ENCODE measurements at places on chromosomes 4 and X.

- DNase-seq: no peak
Observed at GRCh38 chr4:152106781-152107321, 346.0 kb upstream of the GATB start.

DNA sequence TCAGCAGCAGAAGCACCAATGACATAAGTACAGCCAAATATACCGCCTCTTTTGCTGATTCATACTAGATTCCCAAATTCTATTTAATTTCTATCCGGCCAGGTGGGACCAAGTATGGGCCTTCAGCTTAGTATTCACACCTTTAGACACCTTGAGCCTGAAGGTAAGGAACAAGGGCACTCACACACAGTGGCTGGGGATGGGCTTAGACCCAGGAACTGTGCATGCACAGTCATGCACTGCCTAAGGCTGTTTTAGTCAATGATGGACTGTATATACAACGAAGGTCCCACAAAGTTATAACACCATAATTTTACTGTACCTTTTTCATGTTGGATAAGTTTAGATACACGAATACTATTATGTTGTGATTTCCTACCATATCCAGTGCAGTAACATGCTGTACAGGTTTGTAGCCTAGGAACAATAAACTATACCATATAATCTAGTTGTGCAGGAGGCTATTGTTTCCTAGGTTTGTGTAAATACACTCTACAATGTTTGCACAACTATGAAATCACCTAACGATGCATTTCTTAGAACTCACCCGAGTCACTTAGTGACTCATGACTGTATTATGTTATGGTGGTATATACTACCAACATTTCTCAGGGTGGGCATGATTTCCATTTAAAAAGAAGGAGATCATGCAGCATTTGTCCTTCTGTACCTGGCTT lies 9.7 kb upstream of the CLNK start:
- no peak for DNase-seq

- no peak for DNase-seq
Observed at GRCh38 chr4:24611575-24611974, 27.2 kb upstream of the DHX15 start.

DNA sequence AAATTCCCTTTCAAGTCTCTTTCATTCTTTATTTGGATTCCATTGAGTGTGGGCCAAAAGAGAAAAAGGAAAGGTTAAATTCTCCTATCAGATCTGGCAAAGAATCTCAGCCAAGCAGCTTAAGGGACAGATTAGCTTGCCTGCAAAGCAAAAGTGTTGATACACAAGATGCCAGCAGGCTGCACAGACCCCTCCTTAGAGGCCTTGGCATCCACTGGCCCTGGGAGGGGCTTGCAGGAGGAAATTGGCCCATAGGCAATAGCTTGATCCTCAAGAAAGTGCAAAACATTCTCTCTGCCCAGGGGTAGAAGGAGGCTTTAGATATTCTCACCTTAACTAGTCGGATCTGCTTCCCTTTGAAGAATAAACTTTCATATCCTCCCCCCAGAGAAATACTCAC lies 300.4 kb upstream of the CPEB2 start:
- DNase-seq: no peak

- no peak for DNase-seq
Observed at GRCh38 chrX:9467751-9468150, 2.9 kb downstream of the TBL1X start.

GRCh38 chr4:107404591-107405300 lies 315.3 kb downstream of the PAPSS1 start:
- DNase-seq: no peak

DNA sequence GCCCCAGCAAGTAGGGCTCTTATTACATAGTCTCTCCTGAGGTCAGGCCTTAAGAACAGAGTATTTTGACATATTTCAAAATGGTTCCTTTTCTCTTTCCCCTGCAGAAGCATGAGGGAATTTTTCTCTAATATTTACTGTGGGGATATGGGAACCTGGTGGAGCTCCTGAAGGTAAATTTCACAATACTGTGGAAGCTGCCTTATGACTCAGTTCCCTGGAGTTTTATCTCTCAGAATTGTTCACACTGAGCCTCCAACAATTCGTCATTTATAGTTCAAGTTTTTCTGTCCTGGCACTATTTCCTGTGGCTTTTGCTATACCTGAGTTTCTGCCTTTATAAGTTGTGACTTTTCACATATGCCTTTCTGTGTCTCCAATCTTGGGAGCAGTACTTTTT lies 607.2 kb upstream of the NDST4 start:
- no peak for DNase-seq

DNA sequence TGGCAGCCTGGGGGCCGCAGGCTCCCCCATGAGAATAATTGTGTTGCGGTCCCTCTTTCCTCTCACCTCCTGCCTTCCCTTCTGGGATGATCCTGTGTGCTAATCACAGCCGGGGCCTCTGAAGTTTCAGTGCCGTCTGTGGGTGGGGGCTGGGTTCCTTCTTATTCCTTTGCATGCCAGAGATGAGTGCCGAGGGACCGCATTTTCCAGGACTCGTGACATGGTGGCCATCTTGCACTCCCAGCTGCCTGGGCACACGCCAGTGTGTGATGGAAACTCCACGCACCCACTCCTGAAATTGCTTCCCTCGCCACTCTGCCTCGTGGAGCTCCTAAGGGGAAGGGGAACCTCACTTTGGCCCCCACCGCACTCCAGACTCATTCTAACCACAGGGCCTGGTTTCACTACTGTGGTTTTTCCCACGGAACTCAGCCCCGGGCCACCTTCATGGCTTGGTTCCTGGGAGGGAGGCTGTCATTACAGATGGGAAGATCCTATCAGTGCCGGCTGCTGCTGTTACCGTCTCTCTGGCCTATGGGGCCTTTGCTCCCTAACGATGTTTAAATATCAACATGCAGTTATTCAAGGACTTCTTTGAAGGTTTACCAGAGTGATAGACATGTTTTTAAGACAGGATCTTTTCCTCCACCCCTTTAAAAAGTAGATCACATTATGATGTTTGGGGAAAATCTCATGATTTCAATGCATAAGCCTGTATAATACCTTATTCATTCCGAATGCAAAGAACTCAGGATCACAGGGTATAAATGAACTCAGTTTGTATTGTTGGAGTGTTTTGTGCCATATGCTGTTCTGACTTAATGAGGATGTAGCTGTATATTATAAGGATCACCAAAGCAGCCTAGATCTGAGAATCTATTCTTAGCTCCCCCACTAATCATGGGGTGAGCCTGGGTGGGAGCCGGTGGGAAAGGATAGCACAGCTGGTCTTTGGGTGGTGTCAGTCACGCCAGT lies 89.6 kb downstream of the SORCS2 start:
- no peak for DNase-seq

DNA sequence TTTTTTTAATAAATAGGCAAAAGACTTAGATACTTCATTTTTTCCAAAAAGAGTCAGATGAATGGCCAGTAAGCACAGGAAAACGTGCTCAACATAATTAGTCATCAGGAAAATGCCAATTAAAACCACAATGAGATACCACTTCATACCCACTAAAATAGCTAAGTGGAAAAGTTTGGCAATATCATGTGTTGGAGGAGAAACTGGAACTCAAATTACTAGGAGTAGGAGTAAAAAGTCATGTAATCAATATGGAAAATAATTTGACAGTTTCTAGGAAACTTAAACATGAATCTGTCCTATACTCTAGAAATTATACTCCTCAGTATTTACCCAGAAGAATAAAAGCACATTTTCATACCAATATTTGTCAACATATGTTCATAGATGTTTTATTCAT lies 449.8 kb downstream of the INPP4B start:
- DNase-seq: no peak

DNA sequence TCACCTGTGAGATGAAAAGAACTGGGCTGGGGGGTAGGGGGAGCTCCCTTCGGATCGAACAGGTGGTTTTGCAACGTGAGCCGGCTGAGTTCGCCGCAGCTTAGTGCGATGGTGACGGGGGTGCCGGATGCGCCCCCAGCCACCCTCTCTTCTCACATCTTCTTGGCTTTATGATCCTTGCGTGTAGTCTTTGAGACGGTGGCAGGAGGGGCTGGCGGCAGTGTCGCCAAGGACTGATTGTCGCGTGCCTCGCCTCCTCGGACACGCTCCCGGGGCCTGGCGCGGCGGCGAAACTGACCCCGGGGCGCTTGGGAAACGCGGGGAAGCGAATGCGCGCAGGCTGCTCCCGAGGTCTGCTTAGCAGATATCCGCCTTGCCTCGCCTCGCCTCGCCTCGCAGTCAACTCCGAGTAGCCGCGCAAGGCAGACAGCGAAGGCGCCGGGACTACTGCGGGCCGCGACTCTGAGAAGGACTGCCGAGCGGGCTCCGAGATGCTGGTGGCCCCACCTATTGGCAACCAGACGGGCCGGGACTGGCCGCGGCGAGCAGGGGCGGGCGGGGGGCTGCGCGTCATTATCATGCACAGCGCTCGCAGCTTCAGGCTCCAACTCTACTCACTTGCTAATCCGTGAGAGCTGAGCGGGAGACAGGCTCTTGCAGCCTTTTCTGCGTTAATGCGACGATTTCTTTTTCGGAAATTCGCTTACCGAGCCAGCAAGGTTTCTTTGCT lies 1.5 kb downstream of the GRID2 start:
- no peak for DNase-seq

DNA sequence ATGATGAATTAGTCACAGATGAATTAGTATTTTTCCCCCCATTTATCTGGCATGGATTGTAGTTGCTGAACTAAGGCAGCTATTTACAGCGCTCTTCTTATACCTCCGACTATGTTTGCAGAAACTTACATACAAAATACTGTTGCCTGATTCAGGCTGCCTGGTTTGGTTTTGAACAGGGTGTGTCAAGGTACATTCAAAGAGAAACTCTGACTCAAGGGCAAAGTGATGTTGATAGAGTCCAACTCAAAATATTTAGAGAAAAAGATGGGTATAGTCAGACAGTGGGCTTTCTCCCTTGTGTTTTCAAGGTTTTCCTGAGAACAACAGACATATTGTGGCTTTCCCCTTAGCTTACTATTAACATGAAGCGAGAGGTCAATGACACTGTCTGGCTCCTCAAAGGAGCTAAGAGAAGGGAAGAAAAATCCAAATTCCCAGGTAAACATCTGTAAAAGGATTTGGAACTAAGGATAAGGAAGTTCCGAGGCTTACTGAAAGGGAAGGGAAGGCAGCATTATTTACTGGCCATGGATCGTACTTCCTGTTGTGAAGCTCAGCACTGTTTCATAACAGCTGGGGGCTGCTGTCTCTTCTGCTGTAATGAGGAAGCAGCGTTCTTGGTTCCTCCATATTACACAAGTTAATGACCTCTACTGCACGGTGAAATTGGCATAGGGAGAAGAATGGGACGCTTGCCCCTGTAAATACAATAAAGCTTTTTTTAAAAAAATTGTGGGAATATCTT lies 30.9 kb downstream of the FAM9C start:
- DNase-seq: no peak

GRCh38 chr4:170671171-170671570 lies 581.4 kb upstream of the AADAT start:
- no peak for DNase-seq

- no peak for DNase-seq
Observed at GRCh38 chr4:738781-739280, 33.2 kb downstream of the PCGF3 start.

- no peak for DNase-seq
Observed at GRCh38 chrX:13700380-13700779, 11.5 kb downstream of the RAB9A start.

DNA sequence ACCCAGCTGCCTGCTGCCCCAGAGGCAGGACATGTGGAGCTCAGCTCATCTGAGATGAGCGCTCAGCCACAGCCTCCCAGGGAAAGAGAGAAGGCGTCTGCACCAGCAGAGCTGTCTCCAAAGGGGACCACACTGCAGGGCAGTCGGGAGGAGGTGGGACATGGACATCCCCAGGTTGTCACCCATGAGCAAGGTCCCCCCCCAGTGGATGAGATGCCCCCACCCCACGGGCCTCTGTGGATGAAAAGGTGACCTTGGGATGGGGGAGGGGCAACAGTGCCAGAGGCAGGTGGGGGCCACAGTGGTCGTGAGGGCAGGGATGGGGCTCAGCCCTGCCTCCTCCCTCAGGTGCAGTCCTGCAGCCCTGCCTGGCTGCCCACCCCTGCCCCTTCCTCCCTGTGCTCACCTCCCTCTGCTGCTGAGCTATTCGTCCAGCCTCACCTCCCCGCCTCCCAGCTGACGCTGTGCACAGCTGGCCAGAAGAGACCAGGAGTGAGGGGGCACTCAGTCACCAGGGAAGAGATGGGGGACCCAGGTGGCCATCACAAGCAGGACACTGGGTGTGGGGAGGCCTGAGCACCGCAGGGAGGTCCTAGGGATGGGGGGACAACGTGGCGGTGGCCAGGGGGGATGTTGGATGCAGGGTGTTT lies 9.3 kb downstream of the NKX1-1 start:
- DNase-seq: no peak

- no peak for DNase-seq
Observed at GRCh38 chr4:53711926-53712325, 120.6 kb upstream of the LNX1 start.

DNA sequence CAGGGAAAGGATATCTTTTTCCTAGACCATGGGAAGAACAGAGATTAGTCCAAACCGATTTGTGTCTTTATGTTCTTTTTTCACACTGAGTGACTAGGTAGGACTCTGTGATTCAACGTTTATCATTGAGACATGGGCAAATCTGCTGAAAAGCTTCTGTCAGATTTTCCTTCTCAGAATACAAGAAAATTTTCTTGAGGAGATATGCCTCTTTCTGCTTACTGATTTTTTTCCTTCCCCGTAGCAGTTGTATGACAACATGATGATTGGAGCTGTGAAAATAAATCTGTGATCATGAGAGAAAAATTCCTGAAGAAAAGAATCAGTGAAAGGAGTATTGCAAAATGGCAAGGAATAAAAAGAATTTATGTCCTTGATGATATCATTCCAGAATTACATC lies 130.6 kb upstream of the FAT4 start:
- DNase-seq: no peak

GRCh38 chr4:26782830-26783202 lies 77.8 kb upstream of the STIM2 start:
- no peak for DNase-seq

DNA sequence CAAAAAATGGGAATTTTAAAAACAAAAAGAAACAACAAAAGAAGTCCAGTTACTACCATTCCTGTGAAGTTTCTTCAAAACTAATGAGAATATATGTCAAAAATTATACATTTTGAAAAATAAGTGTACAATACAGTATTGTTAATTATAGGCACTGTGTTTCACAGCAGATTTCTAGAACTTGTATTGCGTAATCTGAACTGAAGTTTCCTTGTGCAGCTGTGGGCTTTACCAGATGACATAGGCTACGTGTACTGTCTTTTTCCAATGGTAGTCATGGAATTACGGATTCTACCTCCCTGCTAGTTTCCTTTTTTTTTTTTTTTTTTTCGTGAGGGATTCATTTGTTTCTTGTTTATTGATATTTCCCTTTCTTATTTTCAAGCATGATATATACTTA lies 113.8 kb upstream of the GABRA2 start:
- DNase-seq: no peak

- no peak for DNase-seq
Observed at GRCh38 chrX:120021927-120022326, 55.6 kb downstream of the RHOXF2B start.

GRCh38 chrX:110004731-110005369 lies 1.9 kb downstream of the TMEM164 start:
- DNase-seq: no peak

- DNase-seq: no peak
Observed at GRCh38 chr4:118790544-118790943, 45.4 kb downstream of the SEC24D start.

- peak; percentile 79 for DNase-seq
Observed at GRCh38 chr4:2469192-2469984, 482 bp downstream of the RNF4 start.

- DNase-seq: no peak
Observed at GRCh38 chr4:168279556-168279955, 39.0 kb downstream of the DDX60 start.

Measured in CD4-positive, alpha-beta memory T cell (primary cell).